ENCODE measurements at places on chromosomes 2 and 18.

DNA sequence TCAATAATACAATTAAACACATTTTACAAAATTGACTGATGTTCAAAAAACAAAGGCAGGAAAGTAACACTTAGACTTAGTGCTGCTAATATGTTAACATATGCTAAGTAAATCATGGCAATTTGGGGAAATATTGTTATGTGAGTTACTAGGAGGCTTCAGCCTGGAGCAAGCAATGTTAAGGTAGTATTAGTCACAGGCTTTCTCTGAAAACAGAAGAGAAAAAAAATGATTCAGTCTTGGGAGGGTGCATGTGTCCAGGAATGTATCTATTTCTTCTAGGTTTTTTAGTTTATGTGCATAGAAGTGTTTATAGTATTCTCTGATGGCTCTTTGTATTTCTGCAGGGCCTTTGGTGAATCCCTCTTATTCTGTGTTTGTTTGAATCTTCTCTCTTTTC, 345.8 kb upstream of the TFPI start:
- no peaks in the 10 kb centered on the region for H3K36me3 ChIP-seq
- no peak overlapping the region for H3K27ac ChIP-seq
- H3K4me3 ChIP-seq: no peak overlapping the region
- no peaks in the 10 kb centered on the region for H3K27me3 ChIP-seq

- no peaks in the 10 kb centered on the region for H3K27me3 ChIP-seq
- no peak for DNase-seq
- no peaks in the 10 kb centered on the region for H3K36me3 ChIP-seq
- no peak overlapping the region for H3K4me3 ChIP-seq
- H3K4me1 ChIP-seq: no peaks in the 10 kb centered on the region
- H3K27ac ChIP-seq: no peak overlapping the region
These were observed 75.2 kb upstream of the RNU4ATAC start for GRCh38 chr2:121455446-121455845.

DNA sequence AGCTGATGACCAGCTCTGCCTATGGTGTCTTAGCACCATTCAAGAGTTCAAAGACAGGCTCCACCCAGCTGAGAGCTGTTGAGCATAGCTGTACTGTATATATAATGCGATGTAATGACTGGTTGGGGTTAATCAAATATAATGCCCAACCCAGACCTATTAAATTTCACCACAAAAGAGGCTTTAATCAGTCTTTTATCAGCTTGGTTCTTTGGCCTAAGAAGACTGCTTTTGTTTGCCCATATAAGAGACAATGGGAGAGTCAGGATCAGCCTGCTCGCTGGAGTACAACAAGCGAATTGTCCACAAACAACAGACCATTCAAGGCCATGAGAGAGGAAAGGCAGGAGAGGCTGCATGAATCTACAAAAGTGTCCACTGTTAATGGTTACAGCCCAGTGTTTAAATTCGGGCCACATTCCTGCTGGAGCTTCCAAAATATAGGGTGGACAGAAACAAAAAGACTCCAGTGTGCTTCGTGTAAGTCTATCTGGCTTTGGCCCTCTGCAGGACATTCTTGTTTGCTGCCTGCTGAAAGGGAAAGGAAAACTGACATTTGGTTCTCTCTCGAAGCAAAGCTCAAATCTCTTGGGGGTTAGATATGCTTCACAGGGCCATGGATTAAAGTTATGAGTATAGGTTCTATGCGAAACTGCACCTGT, 299.0 kb upstream of the FBXO11 start:
- DNase-seq: no peak
- H3K36me3 ChIP-seq: no peaks in the 10 kb centered on the region
- H3K4me1 ChIP-seq: peaks cover 12% of the 10 kb centered on the region
- H3K4me3 ChIP-seq: no peak overlapping the region
- no peaks in the 10 kb centered on the region for H3K27me3 ChIP-seq
- no peak overlapping the region for H3K27ac ChIP-seq

DNA sequence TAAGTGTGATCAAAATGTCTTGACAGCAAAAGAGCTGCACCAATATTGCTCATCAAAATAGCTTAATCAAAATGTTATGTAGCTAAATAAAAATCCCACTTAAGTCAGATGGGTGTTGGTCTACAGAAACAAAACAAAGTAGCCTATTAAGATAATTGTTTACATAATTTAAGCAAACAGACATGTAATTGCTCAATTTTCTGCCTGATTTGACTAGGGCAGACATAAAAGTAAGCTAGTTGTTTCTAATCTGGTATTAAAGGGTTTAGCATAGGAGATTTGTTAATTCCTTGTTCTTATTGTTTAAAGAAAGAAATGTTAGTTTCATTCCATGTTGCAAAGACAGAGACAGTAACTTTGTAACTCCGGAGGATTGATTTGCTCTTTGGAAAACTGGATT, 11.5 kb upstream of the FEZ2 start:
- no peaks in the 10 kb centered on the region for H3K4me1 ChIP-seq
- no peak overlapping the region for H3K27ac ChIP-seq
- no peaks in the 10 kb centered on the region for H3K27me3 ChIP-seq
- H3K36me3 ChIP-seq: no peaks in the 10 kb centered on the region
- DNase-seq: no peak

- no peak overlapping the region for H3K27ac ChIP-seq
- H3K4me1 ChIP-seq: no peaks in the 10 kb centered on the region
- H3K4me3 ChIP-seq: no peak overlapping the region
- no peaks in the 10 kb centered on the region for H3K27me3 ChIP-seq
These were observed 99.4 kb upstream of the DSEL start for GRCh38 chr18:67615876-67616275.

DNA sequence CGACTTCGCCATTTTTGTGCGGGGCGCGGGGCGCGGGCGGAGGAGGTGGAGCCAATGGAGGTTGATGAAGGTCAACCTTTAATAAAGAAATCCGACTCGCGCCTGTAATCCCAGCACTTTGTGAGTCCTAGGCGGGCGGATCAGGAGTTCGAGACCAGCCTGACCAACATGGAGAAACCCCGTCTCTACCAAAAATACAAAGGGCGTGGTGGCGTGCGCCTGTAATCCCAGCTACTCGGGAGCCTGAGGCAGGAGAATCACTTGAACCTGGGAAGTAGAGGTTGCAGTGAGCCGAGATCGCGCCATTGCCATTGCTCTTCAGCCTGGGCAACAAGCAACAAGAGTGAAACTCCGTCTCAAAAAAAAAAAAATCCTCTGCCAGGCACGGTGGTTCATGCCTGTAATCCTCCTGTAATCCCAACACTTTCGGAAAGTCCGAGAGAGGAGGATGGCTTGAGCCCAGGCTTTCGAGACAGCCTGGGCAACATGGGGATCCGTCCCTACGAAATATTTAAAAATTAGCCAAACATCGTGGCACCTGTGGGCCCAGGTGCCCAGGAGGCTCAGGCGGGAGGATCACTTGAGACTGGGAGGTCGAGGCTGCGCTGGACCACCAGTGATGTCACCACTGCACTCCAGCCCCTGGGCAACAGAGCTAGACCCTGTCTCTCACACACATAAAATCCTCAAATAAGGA, 493 bp upstream of the PREB start:
- peak overlapping the region; percentile 99 for H3K27ac ChIP-seq
- no peaks in the 10 kb centered on the region for H3K27me3 ChIP-seq
- H3K36me3 ChIP-seq: peaks cover 25% of the 10 kb centered on the region
- no peak for DNase-seq

DNA sequence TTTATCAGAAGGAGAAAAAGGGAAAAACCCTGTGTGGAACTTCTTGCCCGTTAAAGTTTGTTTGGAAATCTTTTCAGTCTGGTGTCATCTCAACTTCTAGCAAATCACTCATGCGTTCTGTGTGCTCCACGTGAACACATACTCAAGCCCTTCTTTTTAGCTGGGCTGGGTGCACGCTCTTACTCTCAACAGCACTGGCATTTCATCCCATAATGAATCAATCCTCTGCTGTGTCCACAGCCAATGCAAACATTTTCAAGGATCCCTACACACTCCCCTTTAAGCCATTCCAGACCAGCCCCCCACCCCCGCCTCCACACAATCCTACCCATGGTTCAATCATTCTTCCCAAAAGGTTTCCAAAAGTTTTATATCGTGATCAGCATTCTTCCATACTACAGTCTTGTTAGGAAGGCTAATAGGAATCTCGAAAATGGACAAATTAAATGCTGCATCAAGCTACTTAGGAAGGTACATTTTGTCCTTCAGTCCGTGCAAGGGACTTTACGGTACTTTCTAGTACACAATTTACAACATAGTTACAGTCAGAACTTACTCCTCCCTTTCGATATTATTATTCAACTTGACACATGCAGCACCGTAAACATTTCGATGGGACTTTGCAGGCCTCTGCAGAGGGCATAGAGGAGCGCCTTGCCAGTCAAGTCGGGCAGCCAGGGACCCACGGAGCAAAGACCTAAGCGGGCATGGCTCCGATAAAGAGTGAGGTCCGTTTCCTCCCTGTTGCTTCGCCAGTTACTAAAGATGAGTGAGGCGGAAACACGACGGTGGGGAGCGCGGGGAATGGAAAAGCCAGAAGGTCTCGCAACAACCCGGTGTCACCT, 1.4 kb downstream of the PTGR3 start:
- H3K27me3 ChIP-seq: no peaks in the 10 kb centered on the region
- H3K27ac ChIP-seq: peak overlapping the region; percentile 95
- H3K4me1 ChIP-seq: peaks cover 48% of the 10 kb centered on the region
- peak overlapping the region; percentile 75 for H3K4me3 ChIP-seq
- no peak for DNase-seq

GRCh38 chr2:101348883-101349282, 38.4 kb downstream of the CREG2 start:
- no peaks in the 10 kb centered on the region for H3K4me1 ChIP-seq
- no peaks in the 10 kb centered on the region for H3K27me3 ChIP-seq
- H3K27ac ChIP-seq: no peak overlapping the region

DNA sequence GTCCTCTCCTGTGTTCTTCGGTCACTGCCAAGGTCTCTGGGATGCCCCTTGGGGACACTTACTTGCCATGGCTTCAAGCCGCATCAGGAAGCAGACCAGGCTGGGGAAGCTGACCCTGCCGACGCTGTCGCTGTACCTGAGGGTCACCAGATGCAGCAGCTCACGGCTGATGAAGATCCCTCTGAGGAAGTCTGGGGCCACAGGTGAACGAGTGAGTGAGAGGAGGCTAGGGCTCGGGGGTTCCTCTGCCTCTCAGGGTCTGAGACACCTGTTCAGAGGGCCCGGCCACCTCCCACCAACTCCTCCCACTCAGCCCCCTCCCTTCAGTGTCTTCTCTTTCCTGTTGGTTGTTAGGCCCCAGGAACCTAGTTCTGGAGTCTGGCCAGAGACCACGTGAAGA, 74.9 kb downstream of the CAPN13 start:
- DNase-seq: no peak
- H3K27me3 ChIP-seq: no peaks in the 10 kb centered on the region

GRCh38 chr2:127954857-127955256, 69.1 kb upstream of the AMMECR1L start:
- no peak for DNase-seq
- H3K27ac ChIP-seq: no peak overlapping the region
- H3K27me3 ChIP-seq: no peaks in the 10 kb centered on the region
- H3K4me1 ChIP-seq: peaks cover 13% of the 10 kb centered on the region

DNA sequence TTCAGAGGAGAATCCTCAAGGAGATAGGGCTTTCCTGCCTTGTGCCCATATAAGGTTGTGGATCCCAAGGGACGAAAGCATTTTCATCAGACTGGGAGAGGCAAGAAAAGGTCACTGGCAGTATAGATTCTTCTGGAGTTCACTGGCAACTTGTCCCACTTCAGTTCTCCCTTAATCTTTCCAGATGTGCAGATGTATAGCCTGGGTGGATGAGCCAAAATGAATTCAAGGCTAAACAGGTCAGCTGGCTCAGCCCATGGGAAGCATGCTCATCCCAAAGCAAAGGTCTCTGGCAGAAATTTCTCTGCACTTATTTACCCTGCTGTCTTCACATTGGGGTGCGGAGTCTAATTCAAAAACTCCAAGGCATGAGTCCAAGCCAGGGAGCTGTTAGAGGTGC, 148.9 kb upstream of the TNP1 start:
- no peak overlapping the region for H3K4me3 ChIP-seq
- no peak for DNase-seq
- no peaks in the 10 kb centered on the region for H3K36me3 ChIP-seq
- H3K4me1 ChIP-seq: peaks cover 5% of the 10 kb centered on the region
- H3K27ac ChIP-seq: no peak overlapping the region

DNA sequence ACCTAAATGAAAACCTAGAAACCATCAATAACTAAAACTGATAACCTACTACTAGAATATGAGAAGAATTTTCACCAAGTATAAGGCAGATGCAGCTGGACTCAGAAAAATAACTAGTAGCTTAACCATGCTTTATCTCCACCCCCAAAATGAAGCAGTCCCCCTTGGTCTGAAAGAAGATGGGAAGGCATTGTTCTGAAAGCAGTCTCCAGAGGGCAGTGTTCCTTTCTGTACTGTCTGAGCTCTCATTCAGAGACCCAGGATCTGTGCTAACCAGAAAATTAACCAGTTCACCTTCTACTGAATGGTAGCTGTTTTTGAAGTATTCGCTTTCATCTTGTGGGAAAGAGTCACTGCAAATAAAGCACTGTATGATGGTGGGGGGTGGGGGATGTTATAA, 273.0 kb downstream of the PDE11A start:
- no peaks in the 10 kb centered on the region for H3K27me3 ChIP-seq
- H3K36me3 ChIP-seq: no peaks in the 10 kb centered on the region
- no peak overlapping the region for H3K27ac ChIP-seq
- no peak overlapping the region for H3K4me3 ChIP-seq

DNA sequence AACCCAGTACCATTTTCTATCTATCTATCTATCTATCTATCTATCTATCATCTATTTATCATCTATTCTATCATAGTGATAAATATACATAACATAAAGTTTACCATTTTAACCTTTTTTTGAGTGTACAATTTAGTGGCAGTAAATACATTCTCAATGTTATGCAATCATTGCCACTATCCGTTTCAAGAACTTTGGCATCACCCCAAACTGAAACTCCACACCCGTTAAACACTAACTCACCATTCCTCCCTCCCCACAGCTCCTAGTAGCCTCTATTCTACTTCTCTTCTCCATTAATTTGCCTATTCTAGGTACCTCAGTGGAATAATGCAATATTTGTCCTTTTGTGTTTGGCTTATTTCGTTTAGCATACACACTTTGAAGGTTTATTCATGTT, 82.5 kb upstream of the KCNE4 start:
- H3K27me3 ChIP-seq: no peaks in the 10 kb centered on the region
- no peak for DNase-seq
- no peak overlapping the region for H3K4me3 ChIP-seq
- H3K4me1 ChIP-seq: peaks cover 8% of the 10 kb centered on the region
- no peak overlapping the region for H3K27ac ChIP-seq
- H3K36me3 ChIP-seq: no peaks in the 10 kb centered on the region

- no peaks in the 10 kb centered on the region for H3K4me1 ChIP-seq
- no peak for DNase-seq
- no peak overlapping the region for H3K4me3 ChIP-seq
These were observed 199.8 kb downstream of the KCNJ3 start for GRCh38 chr2:154898269-154898668.

DNA sequence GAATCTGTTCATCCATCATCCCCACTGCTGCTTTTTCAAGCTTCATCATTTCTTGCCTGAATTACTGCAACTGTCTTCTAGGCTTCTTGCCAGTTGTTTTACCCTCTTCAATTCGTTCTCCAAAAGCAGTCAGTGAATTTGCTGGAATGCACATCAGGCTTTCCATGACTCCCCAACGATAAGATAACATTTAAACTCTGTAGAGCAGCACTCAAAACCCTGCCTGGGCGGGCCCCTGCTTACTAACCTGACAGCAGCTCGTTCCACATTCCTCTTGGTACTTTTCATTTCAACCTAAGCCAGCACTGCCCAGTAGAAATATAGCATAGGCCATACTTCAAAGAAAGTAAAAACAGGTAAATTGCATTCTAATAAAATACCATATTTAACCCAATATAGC, 342.9 kb downstream of the SUCLG1 start:
- no peaks in the 10 kb centered on the region for H3K36me3 ChIP-seq
- H3K27ac ChIP-seq: no peak overlapping the region
- H3K4me3 ChIP-seq: no peak overlapping the region
- H3K27me3 ChIP-seq: no peaks in the 10 kb centered on the region
- DNase-seq: no peak
